ENCODE measurements at places on chromosomes 16 and 17.

- no peak for DNase-seq
These were observed 34.5 kb downstream of the NACA2 start for GRCh38 chr17:61556224-61557188.

GRCh38 chr17:81031566-81032550 lies 3.1 kb upstream of the BAIAP2 start:
- DNase-seq, result no peak

DNA sequence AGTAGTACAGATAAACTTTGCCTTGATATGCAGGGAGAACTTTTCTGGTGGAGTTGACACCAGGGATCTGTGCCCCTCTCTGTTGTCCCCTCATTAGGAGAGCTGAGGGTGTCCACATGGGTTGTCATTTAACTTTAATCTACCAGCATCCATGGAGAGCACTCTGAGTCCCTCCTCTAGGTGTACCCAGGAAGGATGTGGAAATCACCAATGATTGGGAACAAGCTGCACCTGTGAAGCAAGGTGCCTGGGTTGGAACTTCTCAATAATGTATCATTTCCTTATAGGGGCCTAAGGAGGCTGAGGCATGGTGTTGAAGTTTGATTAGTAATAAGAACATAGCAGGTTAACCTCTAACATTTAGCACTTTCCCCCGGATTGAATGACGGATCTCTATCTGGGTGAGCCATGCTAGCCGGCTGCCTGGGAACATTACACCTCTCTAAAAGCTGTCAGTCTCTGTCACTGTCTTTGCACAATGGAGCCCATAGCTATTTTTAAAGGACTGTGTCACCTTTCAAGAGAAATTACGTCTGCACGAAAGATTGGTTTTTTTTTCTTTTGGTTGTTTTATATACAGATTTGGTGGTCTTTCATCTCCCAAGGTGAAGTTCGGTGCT lies 239.3 kb downstream of the MAF start:
- DNase-seq, result no peak

GRCh38 chr16:55622930-55623561 lies 32.7 kb upstream of the SLC6A2 start:
- DNase-seq, result no peak

DNA sequence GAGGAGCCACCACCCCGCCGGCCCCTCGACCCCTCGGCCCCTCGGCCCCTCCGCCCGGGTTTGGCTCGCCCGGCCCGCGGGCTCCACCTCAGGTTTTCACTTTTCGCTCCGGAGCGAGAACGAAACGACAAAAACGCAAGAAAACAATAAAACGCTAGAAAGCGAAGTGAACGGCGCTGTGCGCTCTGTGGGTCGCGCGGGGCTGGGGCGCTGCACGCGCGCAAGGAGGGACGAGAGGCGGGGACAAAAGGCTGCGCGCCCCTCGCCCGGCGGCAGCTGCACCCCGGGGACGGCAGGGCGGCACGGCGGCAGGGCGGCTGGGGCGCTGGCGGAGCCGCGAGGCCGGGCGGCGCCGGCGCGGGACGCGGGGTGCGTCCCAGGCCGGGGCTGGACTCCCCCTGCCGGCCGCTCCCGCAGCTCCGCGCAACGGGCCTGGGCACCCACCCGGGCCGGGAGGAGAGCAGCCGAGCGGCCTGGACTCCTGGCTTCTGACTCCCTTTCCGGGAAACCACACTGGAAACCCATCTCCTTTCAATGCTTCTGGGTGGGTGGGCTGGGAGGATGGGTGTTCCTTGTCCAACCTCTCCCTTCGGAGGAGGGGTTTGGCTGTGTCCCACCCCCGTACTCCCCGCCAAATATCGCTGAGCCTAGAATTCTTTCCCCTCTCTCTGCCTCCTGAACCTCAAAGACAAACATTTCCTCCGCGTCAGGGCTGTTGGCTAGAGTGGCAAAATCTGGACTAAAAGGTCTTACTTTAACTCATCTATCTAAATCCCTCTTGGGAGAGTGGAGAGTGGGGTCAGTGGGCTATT lies 9.9 kb downstream of the TBX2 start:
- peak; percentile 21 for DNase-seq

GRCh38 chr17:42387661-42388380 lies 421 bp downstream of the STAT3 start:
- DNase-seq, result peak; percentile 21

DNA sequence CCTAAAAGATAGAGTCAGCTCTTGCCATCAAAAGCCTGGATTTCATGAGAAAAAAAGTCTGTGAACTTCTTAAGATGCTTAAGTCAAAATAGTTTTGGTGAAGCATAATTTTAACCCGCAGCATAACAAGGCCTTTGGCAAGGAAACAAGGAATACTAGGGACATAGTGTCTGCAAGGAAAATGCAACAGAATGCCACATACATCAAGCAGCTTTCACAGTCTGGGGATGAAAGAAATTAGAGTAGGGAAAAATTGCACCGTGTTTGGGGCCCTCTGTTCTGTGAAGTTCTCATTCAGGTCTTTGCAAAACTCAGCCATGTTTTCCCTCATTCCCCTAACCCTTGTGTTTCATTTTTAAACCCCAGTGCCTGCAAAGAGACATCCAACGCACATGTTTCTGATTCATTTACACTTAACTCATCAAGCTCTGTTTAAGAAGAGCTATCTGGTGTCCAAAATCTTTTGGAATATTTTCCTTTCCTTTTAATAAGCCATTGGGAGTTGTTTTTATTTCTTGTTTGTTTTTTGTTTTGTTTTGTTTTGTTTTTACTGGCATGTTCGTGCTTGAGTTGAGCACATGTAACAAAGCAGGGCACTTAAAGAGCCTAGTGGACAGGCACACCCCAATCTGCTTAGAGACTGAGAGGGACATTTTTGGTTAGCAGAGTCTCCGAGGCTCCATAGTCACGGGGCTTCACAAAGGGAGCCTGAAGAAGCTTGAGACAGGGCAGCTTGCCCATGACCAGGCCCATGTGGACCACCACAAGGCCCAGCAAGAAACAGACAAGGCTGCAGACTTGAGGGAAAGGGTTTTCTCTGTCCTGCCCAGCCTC lies 116.5 kb downstream of the ANKFN1 start:
- no peak for DNase-seq

DNA sequence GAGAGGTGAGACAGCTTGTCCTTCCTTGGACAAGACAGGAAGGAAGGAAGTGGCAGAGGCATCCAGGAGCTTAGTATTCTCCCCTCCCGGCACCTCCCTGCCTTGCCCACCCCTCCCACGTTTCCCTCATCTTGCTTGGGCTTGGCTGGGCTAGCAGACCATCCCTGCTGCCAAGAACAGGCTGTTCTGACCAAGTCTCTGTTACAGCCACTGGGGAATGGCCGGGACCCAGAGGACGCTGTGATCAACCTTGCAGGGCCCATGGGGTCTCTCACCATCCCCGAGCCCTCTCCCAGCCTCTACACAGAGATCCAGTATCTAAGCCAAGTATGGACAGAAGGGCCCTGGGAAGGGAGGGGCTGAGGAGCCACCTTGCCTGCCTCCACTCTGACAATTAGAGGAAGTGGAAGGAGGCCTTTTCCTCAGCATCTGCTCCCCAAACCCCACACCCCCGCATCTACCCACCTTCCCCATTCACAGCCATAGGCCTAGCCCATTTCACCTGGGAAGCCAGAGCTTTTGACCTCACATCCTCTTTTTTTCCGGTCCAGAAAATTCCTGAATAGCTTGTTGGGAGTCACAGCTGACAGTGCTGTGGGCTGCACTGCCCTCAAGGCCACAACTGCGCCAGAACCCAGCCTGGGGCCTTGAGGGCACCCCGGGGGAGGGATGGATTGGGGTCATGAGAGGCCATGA lies 14.1 kb downstream of the CD300LG start:
- DNase-seq, result no peak

DNA sequence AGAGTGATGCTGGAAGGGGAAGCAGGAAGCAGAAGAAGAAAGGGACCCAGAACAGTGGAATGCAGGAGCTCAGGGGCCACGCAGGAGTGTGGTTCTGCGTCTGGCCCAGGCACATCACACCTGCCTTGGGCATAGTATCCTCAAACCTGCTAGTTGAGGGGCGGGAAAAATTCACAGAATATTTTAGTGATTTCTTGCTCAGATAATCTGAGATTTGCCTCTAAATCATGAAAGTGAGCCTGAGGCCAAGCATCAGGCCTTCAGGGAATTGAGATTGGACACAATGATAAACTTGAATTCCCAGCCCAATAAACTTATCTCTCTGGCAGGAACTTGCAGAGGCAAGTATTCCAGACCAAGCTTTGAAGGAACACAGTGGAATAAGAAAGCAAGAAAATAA lies 48.5 kb upstream of the CCL2 start:
- no peak for DNase-seq

- DNase-seq, result no peak
These were observed 18.9 kb downstream of the ADGRG1 start for GRCh38 chr16:57647136-57647875.

DNA sequence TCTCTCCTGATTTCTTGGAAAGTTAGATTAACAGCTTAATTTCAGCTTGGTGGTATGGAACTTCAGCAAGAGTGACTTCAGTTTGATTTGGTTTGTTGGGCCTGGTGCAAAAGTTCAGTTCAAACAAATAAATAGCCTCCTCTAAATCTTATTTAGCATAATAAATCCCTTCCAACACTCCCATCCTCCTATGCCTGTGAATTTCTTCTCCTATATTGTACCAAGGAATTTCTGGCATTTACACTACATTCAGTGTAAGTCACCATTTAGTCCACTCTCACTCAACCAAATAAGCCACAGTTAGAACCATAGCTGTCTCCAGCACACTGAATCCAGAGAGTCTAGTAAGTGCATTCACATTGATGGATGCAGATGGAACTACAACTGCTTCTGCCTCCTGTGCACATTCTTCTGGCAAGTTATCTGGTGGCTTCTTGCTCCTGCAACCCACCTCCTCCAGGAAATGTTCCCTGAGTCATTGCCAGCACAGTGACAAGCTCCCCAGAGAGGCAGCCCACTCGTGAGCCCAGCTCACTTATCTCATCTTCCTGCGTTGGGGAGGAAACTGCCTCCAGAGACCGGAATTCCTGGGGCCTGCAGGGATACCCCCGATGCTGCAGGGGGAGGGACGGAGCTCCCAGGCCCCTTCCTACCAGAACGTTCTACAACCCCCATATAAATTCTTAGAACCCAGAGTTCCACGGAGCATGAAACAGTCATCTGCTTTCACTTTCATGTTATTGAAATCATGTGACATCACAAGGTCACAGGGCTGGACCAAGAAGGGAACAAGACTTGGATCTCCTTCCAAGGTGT lies 318.3 kb downstream of the PHKB start:
- no peak for DNase-seq

- no peak for DNase-seq
These were observed 7.7 kb downstream of the AKTIP start for GRCh38 chr16:53495325-53495724.

- DNase-seq, result no peak
These were observed 39.0 kb downstream of the ADCY9 start for GRCh38 chr16:4077174-4077649.

DNA sequence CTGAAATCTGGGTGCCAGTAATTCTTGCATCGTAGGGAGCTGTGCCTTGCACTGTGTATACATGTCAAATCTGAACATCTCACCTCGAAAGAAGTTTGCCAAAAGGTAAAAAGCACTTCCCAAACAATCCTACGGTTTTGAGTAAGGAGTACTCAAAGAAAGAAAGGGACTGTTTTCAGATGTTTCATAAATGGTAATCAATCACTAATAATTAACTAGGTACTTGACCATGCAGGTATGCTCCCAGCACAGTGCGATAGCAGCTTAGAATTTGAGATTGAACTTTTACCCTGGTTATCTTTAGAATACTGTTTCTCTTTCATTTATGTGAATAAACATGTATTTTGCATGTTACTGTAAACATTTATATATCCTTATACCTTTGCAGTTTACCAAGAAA lies 39.0 kb downstream of the PRKCA start:
- no peak for DNase-seq

- DNase-seq, result no peak
These were observed 76.4 kb downstream of the SMG6 start for GRCh38 chr17:2227025-2227699.

GRCh38 chr17:32664936-32665583 lies 178.3 kb downstream of the CDK5R1 start:
- DNase-seq, result no peak

- no peak for DNase-seq
These were observed 123.2 kb downstream of the CPPED1 start for GRCh38 chr16:12680531-12680930.

GRCh38 chr16:75377729-75378386 lies 55.4 kb downstream of the CFDP1 start:
- DNase-seq, result no peak

- no peak for DNase-seq
These were observed 62.7 kb downstream of the CDYL2 start for GRCh38 chr16:80741724-80742123.
